ENCODE measurements at places on chromosomes 13 and 19. TPM values are rescaled to one million over a fixed set of nuclear protein-coding genes. Genes with fewer than 3 reads are reported as not detected.

FLT1 gene
- total RNA-seq: 51.1 TPM

MAMSTR gene
- total RNA-seq: 2.2 TPM

DOCK6 gene
- total RNA-seq: 125 TPM

KANK3 gene
- total RNA-seq: 12.8 TPM

CALR3 gene
- not detected for total RNA-seq

ZNF610 gene
- total RNA-seq: 6.9 TPM

ZNF578 gene
- 5.1 TPM for total RNA-seq

SPART gene
- total RNA-seq: 89.2 TPM

CNN2 gene
- total RNA-seq: 223 TPM

SYCN gene
- total RNA-seq: not detected

KIR2DL3 gene
- total RNA-seq: not detected

DACT3 gene
- 25.6 TPM for total RNA-seq

JSRP1 gene
- 0.49 TPM for total RNA-seq

ZNF350 gene
- 23.3 TPM for total RNA-seq

OR7D2 gene
- total RNA-seq: not detected

ATP1A3 gene
- 0.52 TPM for total RNA-seq

COL5A3 gene
- 12.4 TPM for total RNA-seq

OR7A10 gene
- total RNA-seq: not detected

IL4I1 gene
- total RNA-seq: 1.9 TPM

PIK3R2 gene
- 29.2 TPM for total RNA-seq

ENOX1 gene
- total RNA-seq: 7.1 TPM

ZNF525 gene
- 28.2 TPM for total RNA-seq

ATP8A2 gene
- total RNA-seq: 0.13 TPM

BEST2 gene
- total RNA-seq: not detected

TMTC4 gene
- total RNA-seq: 17.8 TPM

RCBTB2 gene
- 11.5 TPM for total RNA-seq

WDR62 gene
- 1.6 TPM for total RNA-seq

ZSCAN18 gene
- 109 TPM for total RNA-seq

PDX1 gene
- total RNA-seq: not detected

HSPB6 gene
- 80.9 TPM for total RNA-seq

PALM3 gene
- 24.1 TPM for total RNA-seq

OLFM2 gene
- 5.6 TPM for total RNA-seq

GRIK5 gene
- 6.9 TPM for total RNA-seq

PCDH9 gene
- 19.0 TPM for total RNA-seq

POLR2E gene
- 138 TPM for total RNA-seq

MPHOSPH8 gene
- total RNA-seq: 35.6 TPM
